Erythroblast (primary cell): ENCODE measurements at places on chromosomes 3 and 15.

DNA sequence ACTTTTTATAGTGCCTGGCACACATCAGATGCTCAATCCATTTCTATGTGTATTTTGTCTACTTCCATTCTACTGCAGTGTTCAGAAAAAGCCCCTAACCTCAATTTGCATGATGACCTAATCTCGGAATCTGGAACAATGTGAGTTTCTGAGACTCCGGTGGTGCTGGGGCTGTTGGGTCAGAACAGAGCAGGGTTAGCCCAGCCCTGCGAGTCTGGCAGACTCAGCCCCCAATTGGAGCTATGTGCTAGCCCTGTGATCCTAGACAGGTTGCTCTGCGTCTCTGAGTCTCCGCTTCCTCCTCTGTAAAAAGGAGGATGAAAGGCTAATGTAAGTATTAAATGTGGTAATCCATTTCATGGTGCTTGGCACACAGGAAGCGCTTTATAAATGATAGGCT is 95.0 kb upstream of the ICE2 start:
- DNase-seq: no peak

- no peak for DNase-seq
These were observed 31.1 kb downstream of the DCLK3 start for GRCh38 chr3:36733162-36733696.

DNA sequence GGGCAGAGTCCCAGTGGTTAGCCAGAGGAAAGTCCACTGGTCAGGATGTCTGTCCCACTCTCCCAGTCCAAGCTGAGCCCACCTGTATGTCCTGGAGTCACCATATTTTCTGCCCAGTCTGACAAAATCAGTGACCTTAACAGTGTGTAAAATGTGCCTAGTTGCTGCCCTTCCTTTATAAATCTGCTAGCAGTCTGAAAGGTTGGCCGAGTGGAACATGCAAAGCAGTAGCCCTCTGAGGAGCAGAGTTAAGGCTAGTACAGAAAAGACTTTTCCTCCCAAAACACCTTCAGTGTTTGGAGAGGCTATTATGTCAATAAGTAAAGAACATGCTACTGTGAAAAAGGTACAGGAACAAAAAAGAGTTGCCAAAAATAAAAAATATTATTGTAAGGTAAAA is 15.3 kb downstream of the TTC21A start:
- DNase-seq: no peak

DNA sequence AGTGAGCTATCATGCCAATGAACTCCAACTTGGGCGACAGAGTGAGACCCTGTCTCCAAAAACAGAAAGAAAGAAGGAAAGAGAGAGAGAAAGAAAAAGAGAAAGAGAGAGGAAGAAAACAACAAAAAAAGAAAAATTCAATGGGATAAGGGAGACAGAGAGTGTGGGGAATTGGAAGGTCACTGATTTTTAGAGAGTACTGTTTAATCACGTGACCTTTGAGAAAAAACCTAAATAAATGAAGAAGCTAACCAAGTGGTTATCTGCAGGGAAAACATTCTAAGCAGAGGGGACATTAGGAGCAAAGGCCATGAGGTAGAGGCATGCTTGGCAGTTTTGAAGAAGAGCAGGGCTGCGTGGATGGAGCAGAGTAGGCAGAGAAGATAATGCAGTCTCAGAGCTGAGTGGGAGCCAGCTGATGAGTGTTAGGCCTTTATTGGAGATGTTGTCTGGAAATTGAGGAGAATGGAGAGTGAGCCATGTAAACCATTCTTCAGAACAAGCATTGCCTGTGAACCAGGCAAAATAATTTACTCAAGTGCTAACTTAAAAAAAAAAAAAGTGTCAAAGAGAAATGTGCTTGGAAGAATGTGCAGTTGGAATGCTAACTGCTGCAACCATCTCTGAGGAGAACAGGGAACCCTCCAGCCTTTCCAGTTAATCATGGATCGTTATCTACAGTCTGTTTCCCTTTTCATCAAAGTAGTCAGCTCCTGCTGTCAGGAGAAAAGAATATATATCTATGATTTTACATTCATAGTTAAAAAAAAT is 377.3 kb upstream of the SEMA6D start:
- no peak for DNase-seq

- no peak for DNase-seq
These were observed 8.7 kb downstream of the GRAMD1C start for GRCh38 chr3:113847247-113847646.

- no peak for DNase-seq
These were observed 87.9 kb downstream of the KLF15 start for GRCh38 chr3:126269354-126269753.

- no peak for DNase-seq
These were observed 219.3 kb upstream of the PRICKLE2 start for GRCh38 chr3:64444490-64445108.

- DNase-seq: no peak
These were observed 9.9 kb downstream of the GLYCTK start for GRCh38 chr3:52297242-52298148.

GRCh38 chr3:64921281-64922065 is 233.7 kb upstream of the ADAMTS9 start:
- DNase-seq: no peak
